IPS-NIHi11 (cell line): ENCODE measurements at places on chromosomes 12 and 14.

GRCh38 chr12:128205145-128205544 lies 61.8 kb upstream of the TMEM132C start:
- DNase-seq: no peak

DNA sequence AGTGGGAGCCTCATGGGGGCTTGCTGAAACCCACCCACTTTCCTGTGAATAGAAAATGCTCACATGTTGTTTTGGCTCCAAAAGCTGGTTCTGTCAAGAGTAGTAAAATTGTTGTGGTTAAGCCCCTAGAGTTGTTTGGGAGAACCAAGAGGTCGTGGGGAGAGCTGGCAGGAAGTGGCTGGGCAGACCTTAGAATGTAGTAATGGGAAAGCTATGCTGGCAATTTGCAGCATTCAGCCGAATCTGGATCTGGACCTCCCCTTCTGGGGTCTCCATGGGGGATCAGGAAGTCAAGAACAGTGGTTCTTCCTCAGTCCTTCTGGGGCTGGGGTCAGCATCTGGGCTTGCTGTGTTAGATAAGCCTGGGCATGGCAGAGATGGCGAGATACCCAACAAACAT lies 150.6 kb upstream of the TBX3 start:
- no peak for DNase-seq

DNA sequence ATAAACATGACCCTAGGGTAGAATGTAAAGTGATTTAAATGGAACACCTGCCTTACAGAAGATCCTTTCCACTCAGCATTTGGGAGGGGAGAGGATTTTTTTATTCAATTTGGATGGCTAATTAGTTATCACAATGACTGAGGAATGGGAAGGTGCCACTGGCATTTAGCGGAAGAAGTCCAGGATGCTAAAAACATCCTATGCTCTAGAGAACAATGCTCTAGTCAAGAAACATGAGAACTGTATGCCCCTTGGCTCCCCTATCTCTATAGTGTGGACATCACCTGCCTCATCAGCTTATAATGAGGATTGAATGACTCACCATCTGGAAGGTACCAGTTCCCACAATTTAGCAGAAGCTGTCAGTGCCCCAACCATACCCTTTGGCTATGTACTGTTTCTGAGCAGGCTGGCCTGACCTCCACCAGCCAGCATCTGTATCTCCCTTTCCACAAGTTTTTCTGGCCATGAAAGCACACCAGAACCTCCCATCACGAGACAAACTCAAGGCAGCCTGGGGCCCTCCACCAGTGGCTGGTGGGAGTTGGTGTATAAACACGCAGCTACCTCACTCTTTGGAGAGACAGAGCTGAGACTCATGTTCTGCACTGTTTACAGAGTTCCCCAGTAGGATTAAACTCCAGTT lies 109.7 kb upstream of the VASH1 start:
- DNase-seq: no peak

GRCh38 chr12:55699471-55700055 lies 8.1 kb downstream of the ITGA7 start:
- DNase-seq: no peak

DNA sequence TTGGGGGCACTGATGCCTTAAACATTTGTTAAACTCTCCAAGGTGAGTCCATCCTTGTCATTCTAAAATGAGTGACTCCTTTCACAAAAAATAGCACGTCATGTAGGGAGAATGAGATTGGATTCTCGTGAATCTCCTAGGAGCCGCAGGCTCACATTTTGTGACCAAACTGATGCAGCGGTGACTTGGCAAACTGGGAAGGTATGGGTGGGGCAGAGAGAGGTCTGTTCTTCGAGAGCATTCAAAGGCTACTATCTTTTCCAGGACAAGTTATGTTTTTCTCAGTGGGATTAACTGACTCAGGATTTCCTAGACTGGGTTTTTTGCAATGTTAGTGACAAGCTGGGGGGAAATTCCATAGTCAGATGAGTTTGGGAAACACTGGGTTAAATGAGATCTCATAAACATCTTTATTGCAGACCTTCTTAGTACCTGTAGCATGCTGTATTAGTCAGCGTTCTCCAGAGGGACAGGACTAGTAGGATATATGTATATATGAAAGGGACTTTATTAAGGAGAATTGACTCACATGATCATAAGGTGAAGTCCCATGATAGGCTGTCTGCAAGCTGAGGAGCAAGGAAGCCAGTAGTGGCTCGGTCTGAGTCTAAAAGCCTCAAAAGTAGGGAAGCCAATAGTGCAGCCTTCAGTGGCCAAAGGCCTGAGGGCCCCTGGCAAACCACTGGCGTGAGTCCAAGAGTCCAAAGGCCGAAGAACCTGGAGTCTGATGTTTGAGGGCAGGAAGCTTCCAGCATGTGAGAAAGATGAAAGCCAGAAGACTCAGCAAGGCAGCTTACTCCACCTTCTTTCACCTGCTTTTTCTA lies 61.0 kb downstream of the FOXN4 start:
- DNase-seq: no peak

- DNase-seq: no peak
Measured at GRCh38 chr12:6643569-6644256, 3.5 kb downstream of the ACRBP start.

GRCh38 chr12:11716794-11717518 lies 67.5 kb downstream of the ETV6 start:
- no peak for DNase-seq

- DNase-seq: no peak
Measured at GRCh38 chr12:25824734-25825133, 133.7 kb upstream of the RASSF8 start.

- DNase-seq: peak; percentile 31
Measured at GRCh38 chr12:50786498-50787231, 22.8 kb downstream of the ATF1 start.

GRCh38 chr12:132653567-132654290 lies 33.4 kb downstream of the POLE start:
- DNase-seq: no peak

DNA sequence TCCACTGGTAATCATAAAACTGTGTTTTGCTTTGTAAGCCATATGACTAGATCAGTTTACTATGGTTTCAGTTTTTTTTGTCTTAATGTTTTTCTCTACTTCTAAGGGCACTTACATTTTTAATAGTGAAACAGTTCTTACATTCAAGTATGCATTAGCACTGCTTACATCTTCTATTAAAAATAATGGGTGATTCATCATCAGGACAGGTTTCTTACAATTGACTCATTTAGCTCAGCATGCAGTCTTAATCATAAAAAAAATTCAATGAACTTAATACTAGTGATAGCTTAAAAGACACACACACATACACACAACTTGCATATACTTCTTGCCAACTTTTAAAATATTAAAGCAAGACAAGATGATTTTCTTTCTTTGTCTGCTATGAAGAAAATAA lies 845.7 kb upstream of the USP15 start:
- DNase-seq: no peak

DNA sequence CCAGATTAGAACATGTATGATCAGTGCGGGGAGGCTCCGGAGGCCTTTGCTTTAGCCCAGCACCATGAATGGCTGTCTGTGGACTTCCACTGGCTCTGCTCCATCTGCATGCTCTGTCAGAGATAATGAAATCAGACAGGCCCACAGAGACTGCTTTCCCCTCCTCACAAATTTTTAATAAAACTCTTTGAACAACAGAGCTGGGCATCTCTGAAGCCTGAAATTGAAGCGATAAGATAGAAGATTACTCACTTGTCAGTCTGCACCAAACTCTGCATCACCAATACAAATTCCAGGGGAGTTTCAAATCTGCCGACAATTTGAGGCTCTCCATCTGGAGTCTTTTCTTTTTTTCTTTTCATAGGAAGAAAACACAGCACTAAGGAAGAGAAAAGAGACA lies 110.0 kb downstream of the DYRK2 start:
- no peak for DNase-seq

DNA sequence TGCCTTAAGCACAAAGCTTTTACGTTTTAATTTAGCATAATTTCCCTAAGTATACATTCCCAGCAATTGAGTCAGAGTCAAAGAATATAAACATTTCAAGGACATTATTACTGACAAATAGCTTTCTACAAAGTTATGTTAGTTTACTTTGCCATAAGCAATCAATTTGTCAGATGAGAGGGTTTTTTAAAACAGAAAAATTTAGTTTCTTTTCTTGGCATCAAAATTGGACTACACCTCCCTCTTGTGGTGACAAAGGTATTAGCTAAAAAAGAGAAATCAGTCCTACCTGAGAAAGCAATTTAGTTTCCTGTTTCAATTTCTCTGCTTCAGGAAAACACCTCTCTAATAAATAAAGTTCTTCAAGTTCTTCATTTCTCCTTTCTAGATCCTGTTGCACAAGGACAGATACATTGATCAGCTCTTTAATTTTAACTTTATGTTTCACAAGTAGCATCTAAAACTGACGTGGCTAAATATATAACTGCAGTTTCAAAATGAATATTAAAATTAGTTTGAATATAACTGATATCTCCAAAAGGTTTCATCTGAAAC lies 39.9 kb downstream of the DNAI7 start:
- peak; percentile 35 for DNase-seq

DNA sequence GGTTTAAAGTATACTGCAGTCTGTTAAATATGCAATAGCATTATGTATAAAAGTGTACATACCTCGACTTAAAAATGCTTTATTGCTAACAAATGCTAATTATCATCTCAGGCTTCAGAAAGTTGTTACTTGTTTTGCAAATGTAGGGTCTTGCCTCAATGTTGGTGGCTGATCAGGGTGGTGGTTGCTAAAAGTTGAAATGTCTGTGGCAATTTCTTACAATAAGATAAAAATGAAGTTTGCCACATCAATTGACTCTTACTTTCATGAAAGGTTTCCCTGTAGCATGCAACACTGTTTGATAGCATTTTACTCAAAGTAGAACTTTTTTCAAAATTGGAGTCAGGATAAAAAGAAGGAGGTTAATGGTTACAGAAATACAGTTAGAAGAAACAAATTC lies 407.7 kb upstream of the OR4E1 start:
- no peak for DNase-seq

- no peak for DNase-seq
Measured at GRCh38 chr14:25394356-25394755, 344.4 kb upstream of the STXBP6 start.

- DNase-seq: no peak
Measured at GRCh38 chr12:2113119-2113912, 60.5 kb downstream of the CACNA1C start.

- peak; percentile 70 for DNase-seq
Measured at GRCh38 chr12:6852651-6853354, 853 bp downstream of the USP5 start.

DNA sequence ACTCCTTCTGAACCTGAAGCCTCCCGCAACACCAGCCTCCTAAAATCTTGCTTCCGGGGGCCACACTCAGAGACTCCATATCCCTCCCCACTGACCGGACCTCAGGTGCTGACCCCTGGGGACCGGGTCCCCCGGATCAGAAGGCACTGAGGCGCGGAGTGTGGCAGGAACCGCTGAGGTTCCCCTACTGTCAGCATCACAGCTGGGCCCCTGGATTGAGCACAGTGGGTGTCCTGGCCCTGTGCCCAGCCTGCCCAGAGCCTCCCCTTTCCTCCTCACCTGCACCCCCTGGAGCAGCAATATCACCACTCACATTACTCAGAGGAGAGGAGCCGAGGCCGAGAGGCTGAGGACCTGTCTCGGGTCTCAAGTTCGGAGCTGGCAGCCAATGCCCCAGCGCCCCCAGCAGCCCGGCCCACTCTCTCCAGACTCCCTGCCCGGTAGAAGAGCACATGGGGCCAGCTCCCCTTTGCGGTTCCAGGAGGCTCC lies 101.2 kb upstream of the EIF5 start:
- DNase-seq: peak; percentile 62

GRCh38 chr14:27688841-27689444 lies 1077.6 kb upstream of the FOXG1 start:
- DNase-seq: peak; percentile 11

- DNase-seq: peak; percentile 29
Measured at GRCh38 chr14:56687123-56687522, 107.5 kb downstream of the TMEM260 start.

- no peak for DNase-seq
Measured at GRCh38 chr14:49447540-49448107, 138.6 kb downstream of the RPS29 start.

DNA sequence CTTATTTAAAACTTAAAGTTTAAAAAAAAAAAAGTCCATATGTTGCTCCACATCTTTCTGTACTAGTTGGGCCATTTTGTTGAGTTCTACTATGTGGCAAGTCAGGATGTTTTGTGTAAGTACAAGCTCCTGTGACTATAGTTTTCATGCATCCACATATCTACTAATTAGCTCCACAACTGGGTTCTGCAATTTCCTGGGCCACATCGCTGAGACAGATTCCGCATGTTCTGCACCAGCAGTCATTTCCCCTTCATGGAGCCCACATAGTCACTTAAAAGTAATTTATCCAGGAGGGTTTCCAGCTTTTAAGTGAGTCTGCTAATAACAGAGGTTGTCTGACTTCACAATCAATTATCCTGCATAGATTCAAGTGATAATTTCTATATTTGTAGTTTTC lies 461.4 kb downstream of the ZFP36L1 start:
- DNase-seq: no peak

DNA sequence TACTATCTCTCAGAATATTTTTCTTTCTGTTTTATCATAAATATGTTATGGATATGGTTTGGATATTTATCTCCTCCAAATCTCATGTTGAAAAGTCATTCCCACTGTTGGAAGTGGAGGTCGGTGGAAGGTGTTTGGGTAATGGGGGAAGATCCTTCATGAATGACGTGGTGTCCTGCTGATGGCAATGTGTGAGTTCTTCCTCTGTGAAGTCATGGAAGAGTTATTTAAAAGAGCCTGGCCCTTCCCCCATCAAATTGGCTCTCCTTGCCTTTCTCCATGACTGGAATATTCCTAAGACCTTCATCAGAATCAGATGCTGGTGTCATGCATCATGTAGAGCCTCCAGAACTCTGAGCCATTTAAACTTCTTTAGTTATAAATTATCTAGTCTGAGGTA lies 1291.6 kb downstream of the FSCB start:
- no peak for DNase-seq

GRCh38 chr12:76413121-76413520 lies 64.9 kb upstream of the BBS10 start:
- no peak for DNase-seq

- no peak for DNase-seq
Measured at GRCh38 chr14:89179891-89180404, 237.1 kb downstream of the FOXN3 start.

GRCh38 chr12:131950182-131950913 lies 606 bp downstream of the EP400 start:
- peak; percentile 60 for DNase-seq

GRCh38 chr14:40218282-40218941 lies 786.2 kb upstream of the FBXO33 start:
- no peak for DNase-seq

GRCh38 chr12:39780913-39781446 lies 161.4 kb upstream of the ABCD2 start:
- no peak for DNase-seq

- DNase-seq: no peak
Measured at GRCh38 chr12:52197371-52198231, 5.8 kb upstream of the KRT80 start.
